ENCODE measurements at places on chromosomes 2 and 18.

DNA sequence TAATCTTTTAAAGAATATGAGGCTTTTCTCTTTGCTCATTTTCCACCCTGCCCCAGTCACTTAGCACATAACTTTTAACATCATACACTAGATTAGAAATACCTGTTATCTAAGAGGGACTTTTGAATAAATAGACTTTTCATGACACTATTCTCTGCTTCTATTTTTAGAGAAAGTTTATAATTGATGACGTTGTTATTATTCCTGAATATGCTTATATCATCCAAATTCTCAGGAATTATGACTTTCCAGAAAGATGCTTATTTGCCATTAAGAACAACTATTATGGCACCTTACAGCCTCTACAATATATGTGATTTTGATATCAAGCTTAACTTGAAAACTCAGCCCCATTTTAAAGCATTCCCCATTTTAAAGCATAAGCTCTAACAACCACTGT lies 11.4 kb downstream of the TMEFF2 start:
- no peak for DNase-seq

GRCh38 chr2:191150600-191151330 lies at the start of gene STAT4:
TSS of gene STAT4 (minus strand) at chr2:191150994. CDS start at chr2:191148203, 2,791 bp downstream.
- peak; percentile 91 for DNase-seq

DNA sequence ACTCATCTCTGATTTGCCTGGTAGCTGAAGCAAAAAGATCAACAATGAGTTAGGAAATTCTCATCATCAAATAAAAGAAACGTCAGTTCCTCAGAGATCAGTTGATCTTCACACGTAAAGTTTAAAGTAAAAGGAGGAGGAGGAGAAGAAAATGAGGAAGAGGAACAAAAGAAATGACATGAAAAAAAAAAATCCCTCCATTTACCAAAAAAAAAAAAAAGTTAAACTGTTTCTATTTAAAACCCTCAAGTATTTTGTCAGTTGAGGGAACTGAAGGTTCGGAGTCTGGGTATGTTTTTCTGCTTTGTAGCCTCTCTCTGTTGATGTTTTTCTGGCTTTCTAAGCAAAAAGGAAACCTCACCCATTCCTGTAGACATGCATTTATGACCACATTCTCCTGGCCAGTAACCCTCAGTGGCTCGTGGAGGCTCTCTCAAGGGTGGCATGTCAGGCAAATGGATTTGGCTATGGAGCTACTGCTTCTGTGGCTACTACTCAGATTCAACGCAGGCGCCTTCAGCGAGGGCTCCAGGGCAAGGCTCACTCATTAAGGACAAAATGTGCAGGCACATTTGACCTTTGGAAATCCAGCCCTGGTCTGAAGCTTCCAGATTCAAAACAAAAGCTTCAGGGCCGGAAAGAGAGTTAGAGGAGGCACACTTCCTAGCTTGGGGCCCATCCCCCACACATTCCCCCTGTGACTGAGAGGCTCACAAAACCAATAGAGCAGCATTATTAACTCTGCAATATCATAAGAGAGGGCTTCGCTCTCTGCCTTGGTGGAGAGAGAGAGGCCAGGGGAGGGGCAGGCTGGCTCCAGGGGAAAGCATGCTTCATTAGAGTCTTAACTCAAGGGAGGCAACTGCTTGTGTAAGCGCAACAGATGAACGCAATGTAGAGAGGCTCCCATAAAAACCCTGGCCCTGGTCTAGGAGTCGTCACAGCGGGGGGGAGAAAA lies 22.3 kb downstream of the KLF7 start:
- DNase-seq, result peak; percentile 80

DNA sequence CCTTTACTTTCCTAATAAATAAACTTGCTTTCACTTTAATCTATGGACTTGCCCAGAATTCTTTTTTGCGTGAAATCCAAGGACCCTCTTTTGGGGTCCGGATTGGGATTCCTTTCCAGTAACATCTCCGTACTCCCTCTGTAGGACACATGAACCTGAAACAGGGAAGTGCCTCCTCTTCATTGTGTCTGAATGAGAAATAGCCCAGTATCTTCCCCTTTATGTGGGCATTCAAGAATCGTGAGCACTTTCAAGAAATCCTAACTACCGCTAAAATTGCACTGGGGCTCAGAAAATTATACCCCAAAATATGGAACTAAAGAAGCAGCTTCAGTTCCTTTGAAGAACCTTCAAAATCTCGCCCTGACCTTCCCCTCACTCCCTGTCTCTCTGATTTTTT lies 7.8 kb upstream of the POMC start:
- no peak for DNase-seq

DNA sequence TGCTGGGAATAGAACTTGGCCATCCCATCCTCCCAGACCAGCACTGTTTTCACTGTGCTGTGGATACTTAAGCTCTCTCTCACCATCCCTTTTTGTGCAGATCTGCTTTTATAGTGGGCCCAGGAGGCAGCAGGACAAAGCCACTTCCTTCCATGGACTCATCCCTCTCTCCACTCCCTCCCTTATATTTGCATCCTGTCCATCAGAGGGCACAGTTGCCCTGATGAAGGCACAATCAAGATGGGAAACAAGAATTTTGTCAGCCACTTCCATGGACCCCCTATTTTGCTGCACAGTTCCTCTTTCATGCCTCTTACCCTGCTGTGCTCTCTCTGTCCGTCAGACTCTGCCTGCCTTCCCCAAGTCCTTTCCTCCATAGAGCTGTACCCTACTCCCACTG lies 338.7 kb downstream of the HRH4 start:
- no peak for DNase-seq

GRCh38 chr2:43047187-43047780 lies 179.1 kb downstream of the ZFP36L2 start:
- no peak for DNase-seq

- peak; percentile 4 for DNase-seq
These were observed 30.3 kb upstream of the SLC30A6 start for GRCh38 chr2:32135409-32135808.

DNA sequence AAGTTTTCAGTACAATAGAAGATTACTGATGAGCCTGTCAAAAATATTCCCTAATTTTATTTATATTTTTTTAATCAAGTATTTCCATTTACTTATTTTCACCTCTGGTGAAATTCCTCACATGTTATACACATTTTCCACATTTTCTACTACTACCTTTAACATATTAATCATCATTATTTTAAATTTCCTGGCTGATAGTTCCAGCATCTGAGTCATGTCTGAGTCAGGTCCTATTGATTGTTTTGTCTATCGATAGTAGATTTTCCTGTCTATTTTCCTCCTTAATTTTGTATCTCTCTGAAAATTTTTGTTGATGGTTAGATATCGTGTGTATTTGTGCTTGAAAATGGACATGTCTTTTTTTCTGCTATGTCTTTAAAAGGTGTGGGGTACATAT lies 211.8 kb upstream of the DSEL start:
- DNase-seq, result no peak

GRCh38 chr2:100779908-100780202 lies 40.1 kb upstream of the NPAS2 start:
- DNase-seq, result no peak

GRCh38 chr2:121427187-121427689 lies 103.4 kb upstream of the RNU4ATAC start:
- no peak for DNase-seq

- DNase-seq, result no peak
These were observed 22.0 kb upstream of the DAPL1 start for GRCh38 chr2:158773121-158773520.

DNA sequence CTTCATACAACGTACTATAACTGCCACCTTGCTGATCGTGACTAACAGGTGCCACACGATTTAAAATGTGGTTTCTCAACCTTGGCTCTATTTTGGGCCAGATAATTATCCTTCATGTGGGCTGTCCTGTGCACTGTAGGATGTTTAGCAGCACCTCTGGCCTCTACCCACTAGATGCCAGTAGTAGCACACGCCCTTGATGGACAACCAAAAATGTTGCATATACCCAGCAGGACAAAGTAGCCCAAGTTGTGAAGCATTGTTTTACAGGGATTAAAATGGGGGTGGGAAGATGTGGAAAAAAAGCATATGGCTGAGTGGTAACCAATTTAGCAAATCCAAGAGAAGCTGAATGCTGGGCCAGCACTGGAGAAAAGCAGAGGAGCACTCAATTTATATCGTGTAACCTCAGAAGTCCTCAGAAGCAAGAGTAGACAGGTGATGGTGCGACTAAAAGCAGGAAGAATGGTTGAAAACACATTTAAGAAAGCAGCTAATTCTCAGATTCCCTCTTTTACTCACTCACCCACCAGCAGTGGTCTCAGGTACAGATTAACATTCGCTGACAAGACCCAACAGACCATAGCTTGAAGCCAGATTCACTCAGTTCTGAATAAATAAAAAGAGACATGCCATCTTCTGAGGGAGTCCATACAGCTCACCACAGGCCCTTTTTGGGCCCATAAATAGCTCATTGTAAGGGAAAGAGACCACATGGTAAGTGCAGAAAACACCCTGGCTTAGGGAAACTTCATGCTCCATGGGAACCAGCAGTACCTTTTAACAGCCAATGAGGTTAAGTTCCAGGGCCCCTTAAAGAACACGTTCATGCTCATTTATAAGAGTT lies 50.6 kb downstream of the RAPH1 start:
- peak; percentile 54 for DNase-seq

DNA sequence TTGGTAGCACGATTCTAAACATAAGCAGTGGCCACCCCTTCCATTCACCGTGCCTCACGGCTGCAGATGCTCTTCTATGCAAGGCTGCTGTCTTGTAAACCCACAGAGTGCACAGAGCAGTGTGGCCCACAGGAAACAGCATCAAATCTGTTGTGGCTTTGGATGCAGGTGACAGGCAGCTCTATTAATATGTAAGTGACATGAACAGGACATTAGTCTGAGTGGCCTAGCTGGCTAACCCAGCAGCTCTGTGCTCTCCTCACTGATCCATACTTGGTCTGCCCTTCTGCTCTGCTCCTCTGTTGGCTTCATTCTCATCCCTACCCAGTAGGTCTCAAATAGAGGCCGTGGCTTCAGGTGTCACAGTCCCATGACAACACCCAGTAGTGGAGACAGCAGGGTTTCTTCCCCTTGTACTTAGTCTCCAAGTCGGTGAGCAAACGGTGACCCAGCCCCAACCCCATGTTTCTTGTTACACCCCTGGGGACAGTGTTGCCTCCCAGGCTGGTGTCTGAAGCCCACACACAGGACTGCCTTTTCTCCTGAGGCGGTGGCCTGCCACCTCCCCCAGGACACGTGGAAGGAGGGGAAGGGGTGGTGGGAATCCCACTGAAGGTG lies 5.8 kb downstream of the SH3RF3 start:
- no peak for DNase-seq

- no peak for DNase-seq
These were observed 5.2 kb downstream of the PNKD start for GRCh38 chr2:218275371-218276072.

- DNase-seq, result no peak
These were observed 268.3 kb upstream of the CDH20 start for GRCh38 chr18:61064911-61065310.

- no peak for DNase-seq
These were observed 81.6 kb upstream of the LAPTM4A start for GRCh38 chr2:20132990-20133535.

DNA sequence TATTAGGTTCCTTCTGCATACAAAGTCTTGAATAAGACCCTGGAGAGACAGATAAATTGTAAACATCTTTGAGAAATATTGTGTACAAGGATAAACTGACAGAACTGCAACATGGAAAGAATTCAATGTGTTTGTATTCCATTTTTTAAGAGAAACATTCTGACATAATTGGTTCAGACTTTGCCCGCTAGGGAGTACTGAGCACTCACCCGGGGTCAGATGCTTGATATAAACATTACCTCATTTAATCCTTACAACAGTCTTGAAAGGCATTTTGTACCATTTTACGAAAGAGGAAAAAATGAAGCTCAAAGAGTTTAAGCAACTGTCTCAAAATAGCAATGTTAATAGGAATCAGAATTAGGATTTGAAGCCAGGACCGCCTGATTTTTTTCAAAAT lies 416.7 kb upstream of the CRIM1 start:
- DNase-seq, result no peak

DNA sequence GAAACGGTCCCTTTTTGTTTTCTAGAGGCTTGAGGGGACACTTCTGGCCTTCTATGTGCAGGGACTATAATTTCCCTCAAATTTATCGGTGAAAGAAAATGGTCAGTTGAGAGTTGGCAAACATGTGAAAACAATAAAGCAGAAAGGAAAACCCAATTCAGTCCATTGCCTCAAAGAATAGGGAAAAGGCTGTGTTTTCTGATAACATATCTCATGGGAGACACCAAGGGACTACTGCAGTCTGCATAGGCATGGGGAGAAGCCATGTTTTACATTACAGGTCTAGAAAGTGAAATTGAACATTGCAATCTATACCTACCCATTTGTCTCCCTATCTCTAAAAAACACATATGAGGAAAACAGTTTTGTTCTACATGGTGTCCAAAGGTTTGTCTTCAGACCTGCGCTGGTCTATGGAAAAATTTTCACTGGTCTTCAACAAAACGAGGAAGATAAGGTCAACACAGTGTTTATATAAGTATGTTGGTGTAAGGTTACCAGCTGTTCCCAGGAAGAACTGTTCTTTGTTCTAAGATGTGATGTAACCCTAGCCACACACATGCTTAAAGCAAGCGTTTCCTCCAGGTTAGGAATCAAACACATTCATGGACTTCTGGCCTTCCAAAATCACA lies 179.7 kb downstream of the MREG start:
- no peak for DNase-seq

DNA sequence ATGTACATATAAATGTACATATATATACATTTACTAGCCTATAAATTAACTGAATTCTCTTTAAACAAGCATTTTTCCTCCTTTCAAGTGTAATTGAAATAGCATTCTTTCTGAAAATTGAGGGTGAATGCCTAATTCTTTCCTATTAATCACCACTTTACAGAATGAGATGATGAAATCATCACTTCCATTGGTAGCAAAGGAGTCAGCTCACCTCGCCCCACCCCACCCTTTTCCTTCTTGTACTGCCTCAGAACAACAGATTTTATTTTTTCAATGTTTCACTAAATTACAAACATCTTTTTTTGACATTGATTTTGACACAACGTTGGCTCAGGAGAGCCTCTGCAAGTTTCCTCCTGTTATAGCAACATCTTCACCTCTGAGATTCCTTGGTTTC lies 181.9 kb upstream of the CDH7 start:
- DNase-seq, result no peak

DNA sequence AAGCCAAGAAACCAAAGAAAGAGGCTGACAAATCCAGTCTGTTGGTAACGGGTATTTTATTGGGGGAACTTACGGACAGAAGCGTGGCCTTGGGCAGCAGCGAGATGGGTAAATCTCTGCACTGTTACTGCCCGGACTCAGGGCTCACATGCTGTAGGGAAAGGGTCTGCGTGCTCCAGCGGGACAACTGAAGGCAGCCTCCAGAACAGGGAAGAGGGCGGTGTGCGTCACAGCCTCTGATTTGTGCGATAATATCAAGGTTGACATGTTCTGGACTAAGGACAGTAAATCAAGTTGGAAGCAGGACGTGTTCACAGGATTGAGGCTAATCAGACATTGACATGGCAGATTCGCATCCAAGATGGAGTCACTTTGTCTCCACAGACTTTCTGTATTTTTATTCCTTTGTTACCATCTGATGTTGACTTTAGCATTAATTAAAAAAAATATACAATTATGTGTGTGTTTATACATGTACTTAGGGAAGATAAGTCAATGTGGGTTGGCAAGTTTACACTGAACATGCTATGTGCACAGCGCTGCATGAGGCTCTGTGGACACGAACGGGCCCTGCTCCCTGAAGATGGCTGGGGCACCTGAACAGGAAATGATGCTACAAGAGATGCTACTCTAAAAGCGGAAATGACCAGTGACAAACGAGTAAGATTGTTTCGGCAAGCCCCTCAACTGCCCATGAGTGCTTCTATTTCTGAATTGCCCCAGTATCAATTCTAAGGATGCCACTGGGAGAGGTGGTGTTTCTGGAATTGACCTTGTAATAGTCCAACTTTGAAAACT lies 22.6 kb upstream of the DCDC2C start:
- DNase-seq, result no peak

- DNase-seq, result no peak
These were observed 21.6 kb downstream of the KIF1A start for GRCh38 chr2:240798327-240798905.
